ENCODE measurements at places on chromosomes 5 and 9.
A peak's percentile ranks its signal among the peaks of the same experiment; 100 is the strongest.

DNA sequence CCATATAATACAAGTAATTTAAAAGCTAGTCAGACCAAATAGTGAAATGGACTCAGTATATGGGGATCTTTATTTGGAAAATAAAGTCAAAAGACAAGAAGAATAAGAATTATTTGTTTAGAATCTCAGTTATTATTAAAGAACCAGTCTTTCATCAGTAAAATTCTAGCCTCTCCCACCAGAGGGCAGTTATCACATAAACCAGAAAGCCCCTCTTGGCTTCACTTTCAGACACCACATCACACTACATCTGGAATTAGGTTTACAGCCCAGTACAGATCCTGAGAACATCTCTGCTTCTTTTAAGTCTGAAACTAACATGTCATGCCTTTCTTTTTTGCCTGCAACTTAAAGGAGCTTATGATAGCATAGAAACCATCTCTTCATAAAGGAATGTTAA, 12.2 kb upstream of the HSPB3 start:
- DNase-seq = no peak

GRCh38 chr5:66863243-66864170, 267.3 kb downstream of the MAST4 start:
- no peak for DNase-seq

DNA sequence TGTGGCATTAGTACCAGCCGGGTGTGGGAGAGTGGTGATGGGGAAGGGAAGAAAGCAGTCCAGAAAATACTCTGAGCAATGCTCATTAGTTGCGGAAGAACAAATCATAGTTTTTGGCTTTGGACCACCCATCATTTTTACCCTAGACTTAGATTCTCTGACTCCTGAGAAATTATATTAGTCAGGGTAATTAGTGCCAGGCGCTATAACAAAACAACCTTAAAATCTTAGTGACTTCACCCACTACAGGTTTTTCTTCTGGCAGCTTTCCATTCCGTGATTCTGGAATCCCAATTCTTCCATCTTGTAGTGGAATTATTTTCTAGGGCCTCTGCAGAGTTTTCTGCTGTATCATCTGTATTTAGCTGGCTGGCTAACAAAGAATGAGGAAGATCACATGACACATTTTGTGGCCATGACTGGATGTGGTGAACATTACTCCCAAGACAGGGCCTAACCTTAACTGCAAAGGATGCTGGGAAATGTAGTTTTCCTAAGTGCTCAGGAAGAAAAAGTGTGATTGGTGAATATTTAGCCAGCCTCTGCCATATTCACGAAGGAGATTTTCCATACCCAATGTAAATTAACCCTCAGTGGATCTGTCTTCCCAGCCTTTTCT, 373.0 kb upstream of the MEF2C start:
- no peak for DNase-seq

DNA sequence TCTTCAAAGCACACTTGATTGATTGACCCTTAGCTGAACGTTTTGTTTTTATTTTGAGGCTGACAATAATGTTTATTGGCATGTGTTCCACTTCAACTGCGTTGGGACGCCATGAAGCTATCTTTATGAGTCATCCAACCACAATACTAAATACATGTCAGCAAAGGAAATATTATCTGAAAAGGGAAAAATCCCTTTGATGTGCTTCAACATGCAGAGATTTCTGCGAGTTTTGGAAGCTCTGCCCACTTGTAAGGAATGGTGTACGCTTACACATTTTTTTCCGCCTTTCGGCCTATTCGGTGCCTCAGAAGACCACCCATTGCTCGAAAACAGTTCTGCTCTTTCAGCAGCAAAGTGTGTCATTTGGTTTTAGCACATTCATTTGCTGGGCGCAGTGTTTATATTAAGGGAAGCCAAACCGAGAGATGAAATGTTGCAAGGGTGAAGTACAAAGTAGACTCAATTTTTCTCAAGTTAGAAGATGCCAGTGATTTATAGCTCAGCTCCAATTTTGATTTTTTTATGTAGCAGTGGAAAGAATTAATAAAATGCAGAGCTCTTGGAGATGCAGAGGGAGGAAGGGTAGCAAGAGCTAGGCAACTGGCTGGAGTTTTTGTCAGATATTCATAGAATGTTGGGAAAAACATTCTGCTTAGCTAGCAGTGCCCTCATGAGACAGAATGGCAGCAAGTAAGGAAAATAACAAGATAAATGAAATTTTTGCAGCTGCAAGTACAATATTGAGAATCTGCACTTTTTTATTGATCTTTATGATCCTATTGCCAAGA, 68.9 kb downstream of the PRDM6 start:
- no peak for DNase-seq

DNA sequence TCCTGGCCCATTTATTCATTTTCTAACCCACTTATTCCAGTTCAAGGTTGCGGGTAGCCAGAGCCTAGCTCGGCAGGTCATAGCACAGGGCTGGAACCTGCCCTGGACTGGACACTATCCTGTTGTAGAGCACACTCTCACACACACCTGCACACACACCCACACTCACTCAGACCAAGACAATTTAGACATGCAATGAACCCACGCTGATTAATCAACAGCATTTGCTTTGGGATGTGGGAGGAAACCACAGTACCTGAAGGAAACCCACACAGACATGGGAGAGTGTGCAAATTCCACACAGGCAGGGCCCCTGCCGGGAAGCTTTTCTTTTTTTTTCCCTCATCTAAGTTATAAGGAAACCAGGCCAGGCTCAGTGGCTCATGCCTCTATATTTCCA, 34.8 kb upstream of the MELK start:
- no peak for DNase-seq

- DNase-seq = no peak
Observed at GRCh38 chr5:166330036-166330435, 1961.4 kb upstream of the WWC1 start.

DNA sequence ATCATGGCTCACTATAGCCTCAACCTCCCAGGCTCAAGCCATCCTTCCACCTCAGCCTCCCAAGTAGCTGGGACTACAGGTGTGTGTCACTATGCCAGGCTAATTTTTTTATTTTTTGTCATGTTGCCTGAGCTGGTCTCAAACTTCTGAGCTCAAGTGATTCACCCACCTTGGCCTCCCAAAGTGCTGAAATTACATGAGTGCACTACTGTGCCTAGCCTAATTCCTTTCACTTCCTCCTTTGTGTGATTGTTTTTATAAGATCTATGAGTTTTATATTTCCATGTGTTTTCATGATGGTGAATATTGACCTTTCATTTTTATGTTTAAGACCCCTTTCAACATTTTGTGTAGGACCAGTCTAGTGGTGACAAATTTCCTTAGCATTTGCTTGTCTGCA, 55.2 kb upstream of the IL12B start:
- no peak for DNase-seq

- peak; percentile 28 for DNase-seq
Observed at GRCh38 chr5:39461007-39461682, 36.4 kb upstream of the DAB2 start.

GRCh38 chr5:171595401-171595800, 176.0 kb downstream of the FGF18 start:
- no peak for DNase-seq

DNA sequence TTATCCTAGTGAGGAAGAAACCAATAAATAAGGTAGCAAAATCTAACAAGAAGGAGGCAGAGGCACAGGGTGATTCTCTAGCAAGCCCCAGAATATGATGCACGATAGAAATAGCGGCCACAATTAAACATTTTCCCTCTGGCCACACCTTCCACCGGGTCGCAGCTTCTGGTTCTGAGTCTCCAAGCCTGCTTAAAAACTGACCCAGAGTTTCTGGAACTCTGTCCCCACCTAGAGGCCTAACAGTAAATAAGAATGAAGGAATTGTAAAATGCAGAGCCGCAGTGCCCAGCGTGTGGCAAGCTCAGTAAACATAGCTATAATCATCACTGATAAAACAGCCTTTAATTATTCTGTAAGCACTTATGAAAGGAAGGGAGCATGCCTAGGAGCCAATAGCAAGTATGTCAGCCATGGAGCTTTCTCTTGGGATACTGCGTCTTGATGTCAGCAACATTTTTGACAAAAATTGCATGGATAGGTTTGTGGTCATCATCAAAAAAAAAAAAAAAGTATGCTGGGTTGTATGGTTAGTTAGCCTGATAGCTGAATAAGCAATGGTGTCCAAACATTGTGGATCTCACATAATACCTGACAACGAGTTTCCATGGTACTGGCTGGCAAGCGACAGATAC, 465.5 kb downstream of the DNAH5 start:
- no peak for DNase-seq

- no peak for DNase-seq
Observed at GRCh38 chr5:99070822-99071221, 142.0 kb upstream of the CHD1 start.

- DNase-seq = no peak
Observed at GRCh38 chr5:16090270-16090669, 89.3 kb downstream of the MARCHF11 start.

DNA sequence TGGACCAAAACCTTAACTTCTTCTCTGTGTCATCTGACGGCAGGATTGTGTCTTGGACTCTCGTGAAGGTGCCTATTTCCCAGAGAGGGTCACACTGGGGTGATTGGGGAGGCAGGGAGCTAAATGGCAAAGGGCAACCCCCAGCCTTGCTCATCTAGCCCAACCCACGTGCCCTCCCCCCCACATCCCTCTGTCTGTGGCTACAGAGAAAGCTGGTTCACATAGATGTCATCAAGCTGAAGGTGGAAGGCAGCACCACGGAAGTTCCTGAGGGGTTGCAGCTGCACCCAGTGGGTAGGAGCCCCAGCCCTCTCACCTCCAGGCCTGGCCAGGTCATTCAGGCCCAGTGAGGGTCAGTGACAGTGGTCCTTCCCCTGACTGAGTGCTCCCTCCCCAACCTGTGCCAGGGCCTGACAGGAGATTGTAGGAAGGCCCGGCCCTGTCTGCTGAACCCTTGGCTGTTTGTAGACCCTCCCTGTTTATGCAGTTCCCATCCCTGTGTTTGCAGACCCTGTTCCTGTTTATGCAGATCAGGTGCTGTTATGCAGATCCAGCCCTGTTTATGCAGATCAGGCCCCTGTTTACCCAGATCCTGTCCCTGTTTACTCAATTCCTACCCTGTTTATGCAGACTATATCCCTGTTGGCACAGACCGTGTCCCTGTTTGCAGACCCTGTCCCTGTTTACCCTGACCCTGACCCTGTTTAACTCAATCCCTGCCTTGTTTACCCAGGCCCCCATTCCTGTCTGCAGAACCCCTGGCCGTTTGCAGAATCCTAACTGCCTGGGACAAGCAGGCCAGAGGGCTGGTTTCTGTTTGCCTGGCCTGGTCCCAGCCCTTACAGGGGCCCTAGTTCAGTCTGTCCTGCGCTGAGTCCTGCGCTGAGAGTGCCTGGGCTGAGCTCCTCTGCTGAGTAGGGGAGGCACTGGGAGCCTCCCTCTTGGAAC, 10.4 kb downstream of the ENHO start:
- no peak for DNase-seq

DNA sequence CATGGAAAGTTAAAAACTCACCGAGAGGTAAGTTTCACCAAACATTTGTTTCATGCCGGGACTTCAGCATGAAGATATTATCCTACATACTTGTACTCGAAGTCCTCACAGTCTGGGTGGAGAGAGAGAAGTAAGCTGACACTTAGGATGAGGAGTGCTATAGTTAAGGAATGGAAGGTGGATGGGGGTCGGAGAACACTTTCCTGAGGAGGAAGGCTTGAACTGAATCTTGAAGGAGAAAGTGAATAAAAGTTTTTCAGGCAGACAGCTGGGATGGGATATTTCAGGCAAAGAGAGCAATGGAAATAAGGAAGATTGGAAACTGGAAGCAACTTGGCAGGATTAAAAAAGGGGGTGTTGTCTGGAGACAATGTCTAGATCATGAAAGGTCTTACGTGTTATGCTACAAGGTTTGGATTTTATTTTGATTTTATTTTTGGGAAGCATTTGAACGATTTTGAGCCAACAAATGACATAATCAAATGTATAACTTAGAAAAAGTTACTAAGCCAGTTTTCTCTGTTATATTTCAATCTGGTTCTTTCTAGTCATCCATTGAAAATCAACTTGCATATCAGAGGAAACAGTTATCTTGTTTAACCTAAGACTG, 167.1 kb downstream of the PAM start:
- DNase-seq = no peak

DNA sequence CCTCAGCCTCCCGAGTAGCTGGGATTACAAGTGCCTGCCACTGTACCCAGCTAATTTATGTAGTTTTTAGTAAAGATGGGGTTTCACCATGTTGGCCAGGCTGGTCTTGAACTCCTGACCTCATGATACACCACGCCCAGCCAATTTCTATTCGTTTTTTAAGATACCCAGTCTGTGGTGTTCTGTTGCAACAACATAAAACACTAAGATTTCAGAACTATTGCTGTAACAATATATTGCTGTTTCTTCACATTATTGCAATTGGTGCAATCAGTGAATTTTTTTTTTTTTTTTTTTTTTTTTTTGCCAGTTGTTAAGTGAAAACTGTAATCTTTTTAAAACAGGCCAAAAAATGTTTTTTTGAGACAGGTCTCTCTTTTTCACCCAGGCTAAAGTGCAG, 9.9 kb downstream of the SRP19 start:
- DNase-seq = no peak

GRCh38 chr5:143170104-143170503, 233.4 kb downstream of the NR3C1 start:
- no peak for DNase-seq

DNA sequence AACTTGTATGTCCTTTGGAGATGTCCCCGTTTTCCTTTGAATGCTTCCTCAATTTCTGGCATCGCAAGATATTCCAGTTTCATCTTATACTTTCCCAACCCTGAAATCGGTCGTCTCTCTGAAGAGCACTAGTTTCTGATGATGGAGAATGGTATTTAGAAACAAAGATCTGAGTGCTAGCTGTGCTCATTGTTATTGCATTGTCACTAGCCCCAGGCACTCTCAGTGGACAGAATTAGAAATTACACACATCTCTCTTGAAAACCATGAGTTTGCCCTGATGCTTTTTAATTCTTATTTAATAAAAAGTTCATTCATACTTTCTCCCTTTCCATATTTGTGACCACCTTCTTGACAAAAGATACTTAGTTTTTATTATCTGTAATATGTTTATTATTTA, 67.7 kb downstream of the C9orf152 start:
- DNase-seq = no peak

DNA sequence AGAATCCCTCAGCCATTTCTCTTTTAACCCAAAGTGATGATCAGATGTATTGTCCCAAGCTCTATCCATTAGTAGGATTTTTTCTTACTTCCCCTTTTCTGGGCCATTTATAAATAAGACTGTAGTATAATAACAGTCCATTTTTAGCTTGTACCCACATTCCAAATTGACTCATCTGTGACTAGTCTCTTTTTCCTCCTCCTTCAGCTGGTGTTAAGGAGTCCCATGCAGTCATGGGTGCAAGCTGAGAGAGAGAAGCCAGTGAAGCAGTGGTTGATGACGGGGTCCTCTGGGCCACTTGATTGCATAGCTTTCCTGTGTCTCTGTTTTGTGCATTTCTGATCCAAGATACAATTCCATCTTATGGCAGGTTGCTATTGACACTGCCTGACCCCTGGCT, 476.0 kb upstream of the CD180 start:
- no peak for DNase-seq

- no peak for DNase-seq
Observed at GRCh38 chr5:100165309-100165708, 369.9 kb upstream of the FAM174A start.

- no peak for DNase-seq
Observed at GRCh38 chr5:83162601-83163000, 85.3 kb downstream of the XRCC4 start.

- DNase-seq = no peak
Observed at GRCh38 chr9:86488794-86489193, 134.6 kb upstream of the TUT7 start.

GRCh38 chr9:87547671-87548081, 50.0 kb downstream of the DAPK1 start:
- no peak for DNase-seq
